Heart right ventricle (tissue), 16 donors: ENCODE measurements at places on chromosomes 6 and 20. TPM values are rescaled to one million over a fixed set of nuclear protein-coding genes. Genes with fewer than 3 reads are reported as not detected.

DNA sequence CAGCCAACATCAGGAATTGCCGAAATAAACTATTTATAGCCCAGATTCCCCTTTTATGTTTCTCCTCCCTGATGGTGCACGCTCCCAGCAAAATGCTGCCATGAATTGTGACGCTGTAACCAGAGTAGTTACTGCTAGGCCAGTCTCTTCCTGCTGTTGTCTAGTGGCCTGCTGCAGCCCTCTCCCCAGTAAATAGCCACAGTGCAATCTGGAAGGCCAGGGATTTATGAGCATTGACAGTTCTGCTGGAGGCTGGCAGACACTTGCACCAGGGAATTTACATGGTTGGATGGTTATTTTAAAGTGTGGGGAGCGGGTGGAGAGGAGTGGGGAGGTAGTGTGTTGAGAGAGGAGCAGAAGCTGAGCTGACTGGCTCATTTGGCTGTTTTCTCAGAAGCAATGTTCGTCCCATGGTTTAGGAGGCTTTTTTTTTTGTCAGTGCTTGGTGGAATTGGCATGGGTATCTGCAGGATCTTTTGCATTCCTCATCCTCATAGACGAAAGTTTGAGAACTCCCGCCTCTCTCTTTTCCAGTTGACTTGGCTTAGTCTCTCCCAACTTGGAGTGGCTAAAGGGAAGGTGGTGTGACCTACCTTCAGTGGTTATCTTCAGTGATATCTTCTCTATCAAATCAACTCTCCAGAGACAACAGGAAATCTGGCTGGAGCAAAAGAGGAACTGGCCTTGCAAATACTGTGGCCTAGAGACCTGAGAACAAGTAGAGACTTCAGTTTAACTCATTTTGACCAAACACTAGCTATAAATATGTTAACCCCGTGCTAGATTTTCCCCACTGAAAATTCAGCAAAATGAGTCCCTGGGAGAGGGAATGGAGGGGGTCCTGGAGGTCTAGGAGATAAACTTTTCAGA lies 99.3 kb upstream of the VSTM2L start:
- no peak for DNase-seq

DNA sequence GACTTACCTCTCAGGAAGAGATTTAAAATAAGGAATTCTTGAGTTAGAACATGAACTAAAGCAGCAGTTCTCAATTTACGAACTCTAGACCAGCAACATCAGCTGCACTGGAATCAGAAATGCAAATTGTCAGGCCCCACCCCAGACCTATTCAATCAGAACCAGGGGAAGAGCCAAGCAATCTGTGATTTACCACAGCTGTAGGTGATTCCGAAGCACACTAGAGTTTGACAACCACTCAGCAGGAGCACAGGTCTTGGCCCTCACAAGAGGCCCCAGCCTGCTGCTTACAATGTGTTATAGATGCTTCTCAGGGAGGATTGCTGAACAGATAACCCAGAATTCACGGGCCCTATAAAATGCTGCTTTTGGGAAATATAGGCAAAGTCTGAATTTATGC lies 279.2 kb downstream of the PTPRK start:
- no peak for DNase-seq

Gene CFAP61
- 82.3 TPM for total RNA-seq

GRCh38 chr20:18312723-18313122 lies 24.4 kb downstream of the ZNF133 start:
- DNase-seq: no peak

- DNase-seq: peak; percentile 56
Measured at GRCh38 chr6:112827793-112828192, 480.7 kb downstream of the RFPL4B start.

DNA sequence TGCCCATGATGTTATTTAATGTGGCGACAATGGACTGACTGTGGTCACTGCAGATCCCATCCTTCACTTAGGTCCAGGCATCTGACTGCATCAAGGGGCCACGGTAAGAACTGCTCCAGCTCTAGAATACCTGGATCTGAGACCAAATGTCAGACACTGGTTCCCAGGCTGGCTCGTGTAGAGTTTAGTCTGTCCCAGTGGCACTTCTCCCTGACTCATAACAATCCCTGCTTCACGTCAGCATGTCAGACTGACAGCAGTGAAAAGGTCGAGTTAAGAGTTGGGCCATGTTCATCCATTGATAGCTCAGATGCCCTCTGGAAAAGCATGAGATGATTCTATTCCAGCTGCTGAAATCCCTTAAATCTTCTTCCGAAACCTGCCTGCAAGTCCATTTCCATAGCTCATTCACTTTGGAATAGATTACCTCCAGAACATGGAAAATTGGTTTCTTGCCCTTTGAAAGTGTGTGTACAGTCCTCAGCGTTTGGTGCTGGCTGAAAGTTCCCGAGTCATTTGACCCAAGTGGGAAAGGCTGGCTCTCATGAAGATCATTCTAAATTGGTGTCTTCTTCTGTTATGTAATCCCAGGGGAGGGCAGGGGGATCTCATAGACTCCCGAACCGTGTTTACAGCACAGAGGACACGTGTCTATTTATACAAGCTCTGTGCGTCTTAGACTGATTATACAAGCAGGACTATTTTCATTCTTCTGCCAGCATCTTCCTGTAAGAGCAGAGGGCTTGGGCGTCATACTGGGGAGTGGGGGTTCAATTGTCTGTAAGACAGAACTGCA lies 160.8 kb downstream of the ZDHHC14 start:
- no peak for DNase-seq

DNA sequence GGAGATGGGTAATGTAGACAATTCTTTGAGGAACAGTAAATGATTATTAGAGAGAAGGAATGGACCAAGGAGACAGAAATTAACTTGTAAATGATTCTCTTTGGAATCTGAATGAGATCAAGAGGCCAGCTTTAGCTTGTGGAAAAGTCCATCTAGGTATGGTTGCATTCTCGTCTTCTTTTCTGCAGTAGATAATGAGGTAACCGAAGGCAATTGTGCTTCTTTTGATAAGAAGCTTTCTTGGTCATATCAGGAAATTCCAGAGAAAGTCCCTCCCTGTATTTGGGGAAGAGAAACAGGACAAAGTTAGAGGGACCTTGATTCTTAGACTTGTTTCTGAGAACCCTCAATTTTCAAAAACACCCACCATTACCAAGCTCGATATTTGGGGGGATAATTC lies 109.1 kb upstream of the PRSS16 start:
- no peak for DNase-seq

GRCh38 chr6:66675906-66676305 lies 968.9 kb upstream of the EYS start:
- no peak for DNase-seq

DNA sequence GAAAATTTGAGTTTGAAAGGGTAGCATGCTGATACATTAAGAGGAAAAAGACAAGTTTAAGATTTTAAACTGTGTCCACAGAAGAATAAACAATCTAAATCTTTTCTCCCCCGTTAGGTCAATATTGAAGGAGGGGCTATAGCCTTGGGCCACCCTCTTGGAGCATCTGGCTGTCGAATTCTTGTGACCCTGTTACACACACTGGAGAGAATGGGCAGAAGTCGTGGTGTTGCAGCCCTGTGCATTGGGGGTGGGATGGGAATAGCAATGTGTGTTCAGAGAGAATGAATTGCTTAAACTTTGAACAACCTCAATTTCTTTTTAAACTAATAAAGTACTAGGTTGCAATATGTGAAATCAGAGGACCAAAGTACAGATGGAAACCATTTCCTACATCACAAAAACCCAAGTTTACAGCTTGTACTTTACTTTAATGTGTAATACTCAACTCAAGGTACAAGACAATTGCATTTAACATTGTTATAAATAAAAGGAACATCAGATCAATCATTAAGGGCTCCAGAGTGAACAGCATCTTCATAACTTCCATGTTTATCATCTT lies 10.8 kb downstream of the TCP1 start:
- DNase-seq: no peak

GRCh38 chr6:42378125-42378524 lies 73.6 kb downstream of the TRERF1 start:
- DNase-seq: no peak

Gene POLH
- total RNA-seq: 10.2 TPM

DNA sequence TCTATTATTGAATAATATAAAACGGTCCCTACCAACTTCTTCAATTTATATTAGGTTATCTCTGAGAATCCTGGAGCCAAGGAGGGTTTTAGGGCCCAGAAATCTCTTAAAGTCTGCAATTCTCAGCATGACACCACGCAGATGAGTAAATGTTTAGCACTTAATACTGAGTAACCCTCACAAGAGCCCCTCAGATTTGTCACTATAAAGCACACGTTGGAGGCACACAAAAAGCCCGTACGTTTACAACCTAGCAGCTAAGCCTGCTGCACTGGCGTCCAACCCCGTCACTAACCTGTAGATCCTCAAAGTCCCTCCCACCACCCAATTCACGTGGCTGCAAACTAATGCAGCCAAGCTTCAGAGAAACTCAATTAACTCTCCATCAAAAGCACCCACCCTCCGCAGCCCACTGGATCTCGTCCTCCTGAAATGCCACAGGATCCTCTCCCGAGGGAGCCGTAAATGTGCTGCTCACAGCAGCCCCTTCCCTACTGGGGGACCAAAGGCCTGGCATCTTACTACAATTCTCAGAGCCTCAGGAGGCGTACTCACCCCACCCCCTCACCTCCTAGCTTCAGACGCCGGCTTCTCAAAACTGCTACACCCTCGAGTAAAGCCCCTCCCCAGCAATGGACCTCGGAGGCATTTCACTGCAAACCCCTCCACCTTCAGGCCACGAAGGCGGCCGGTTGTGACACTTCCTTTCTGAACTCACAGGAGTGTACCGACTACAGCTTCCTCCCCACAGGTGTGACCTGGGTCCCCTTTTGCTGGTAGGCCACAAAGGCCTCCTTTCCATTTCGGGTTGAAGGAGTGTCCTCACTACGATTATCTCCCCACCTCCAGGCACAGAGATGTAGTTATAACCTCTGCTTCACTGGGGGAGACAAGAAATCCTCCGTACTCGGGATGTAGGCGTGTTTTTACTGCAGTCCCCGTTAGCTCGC lies 909 bp downstream of the CPNE1 start:
- peak; percentile 36 for DNase-seq

GRCh38 chr6:47076422-47077344 lies 34.6 kb upstream of the ADGRF1 start:
- DNase-seq: no peak

DNA sequence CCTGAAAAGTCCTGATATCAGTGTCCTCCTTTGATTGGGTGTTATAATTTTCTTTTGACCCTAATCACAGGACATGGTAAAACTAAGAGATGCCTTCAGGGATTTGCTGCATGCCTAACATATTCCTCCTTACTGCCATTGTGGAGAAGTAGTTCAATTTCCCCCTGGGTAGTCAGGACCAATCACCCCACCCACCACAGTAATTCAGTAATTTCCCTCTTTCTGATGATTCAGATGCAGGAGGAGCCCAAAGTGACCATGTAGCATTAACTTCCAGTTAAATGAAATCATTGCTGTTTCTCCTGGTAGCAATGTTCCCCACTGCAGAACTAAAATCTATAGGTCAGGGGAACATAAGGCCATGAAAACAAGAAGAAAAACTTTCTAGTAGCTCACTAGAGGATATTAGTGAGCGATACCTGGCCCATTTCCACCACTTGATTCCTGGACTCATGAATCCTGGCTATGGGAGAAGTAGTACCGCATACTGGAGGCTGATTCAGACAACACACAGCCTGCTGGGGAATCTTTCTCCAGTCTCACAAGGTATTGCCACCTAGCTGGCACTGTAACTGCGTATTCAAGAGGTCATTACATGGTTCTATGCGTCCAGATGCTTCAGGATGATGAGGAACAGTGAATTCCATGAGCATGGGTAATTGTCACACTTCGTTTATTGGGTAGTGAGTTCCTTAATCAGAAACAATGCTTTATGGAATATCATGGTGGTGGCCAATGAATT lies 561.2 kb downstream of the HAO1 start:
- DNase-seq: no peak

DNA sequence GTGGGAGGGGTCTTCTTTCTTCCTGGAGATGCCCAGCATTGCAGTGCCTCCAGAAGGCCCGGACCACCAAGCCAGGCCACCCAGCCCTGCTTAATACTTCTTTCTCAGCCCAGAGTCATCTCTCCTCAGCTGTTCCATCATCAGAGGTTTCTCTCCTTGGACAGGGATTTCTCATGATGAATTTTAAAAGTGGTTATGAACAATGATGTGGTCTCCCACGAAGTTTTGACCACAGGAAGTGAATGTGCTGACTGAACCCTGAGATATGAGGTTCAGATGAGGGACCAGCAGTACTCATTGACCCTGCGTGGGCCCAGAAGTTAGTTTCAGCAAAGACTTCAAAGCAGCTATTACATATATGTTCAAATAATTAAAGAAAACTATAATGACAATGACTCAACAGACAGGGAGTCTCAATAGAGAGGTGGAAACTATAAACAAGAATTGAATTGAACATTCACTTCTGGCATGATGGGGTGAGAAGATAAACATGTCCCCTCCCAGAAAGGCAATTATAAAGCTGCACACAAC lies 114.5 kb upstream of the SLC22A16 start:
- DNase-seq: no peak

GRCh38 chr6:134870677-134871498 lies 79.0 kb downstream of the ALDH8A1 start:
- no peak for DNase-seq

- no peak for DNase-seq
Measured at GRCh38 chr6:53041356-53041755, 23.8 kb upstream of the FBXO9 start.
